ENCODE measurements at places on chromosomes 16 and 17.
A peak's percentile ranks its signal among the peaks of the same experiment; 100 is the strongest.

- DNase-seq: no peak
Measured at GRCh38 chr17:43723697-43724359, 34.8 kb downstream of the SOST start.

GRCh38 chr17:7636163-7636562, 6.2 kb downstream of the SHBG start:
- no peak for DNase-seq

- DNase-seq: peak; percentile 64
Measured at GRCh38 chr17:48577946-48578615, at the start of gene HOXB4. Gene HOXB4 (minus strand): TSS chr17:48578350. CDS start chr17:48578319, 31 bp downstream.

DNA sequence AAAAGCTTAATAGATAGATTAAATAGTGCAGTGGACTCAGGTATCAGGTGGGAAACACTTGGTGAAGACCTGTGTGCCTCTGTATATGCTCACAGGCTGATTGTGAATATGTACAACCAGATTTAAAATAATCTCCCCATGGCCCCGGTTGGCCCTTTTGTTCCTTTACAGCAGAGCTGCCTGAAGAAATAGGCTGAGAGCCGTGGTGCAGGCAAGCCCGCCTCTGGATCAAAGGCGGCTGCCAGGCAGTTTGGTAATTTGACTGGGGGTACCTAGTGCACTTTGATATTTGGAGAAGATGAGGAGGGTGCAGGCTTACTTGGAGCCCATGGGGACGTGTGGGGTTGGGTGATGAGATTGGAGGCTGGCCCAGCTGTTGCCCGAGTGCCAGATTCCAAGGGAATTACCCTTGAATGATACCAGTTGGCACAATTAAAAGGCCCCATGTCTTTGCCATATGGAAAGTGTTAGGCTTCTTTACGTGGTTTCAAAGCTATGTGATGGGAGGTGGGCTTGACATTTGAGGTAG, 5.0 kb downstream of the NKD1 start:
- DNase-seq: no peak

GRCh38 chr16:87832137-87832527, 37.2 kb downstream of the SLC7A5 start:
- DNase-seq: no peak

Measured in thoracic aorta (tissue), 2 donors.